Skeletal muscle cell (primary cell): ENCODE measurements at places on chromosomes 7 and 10.

DNA sequence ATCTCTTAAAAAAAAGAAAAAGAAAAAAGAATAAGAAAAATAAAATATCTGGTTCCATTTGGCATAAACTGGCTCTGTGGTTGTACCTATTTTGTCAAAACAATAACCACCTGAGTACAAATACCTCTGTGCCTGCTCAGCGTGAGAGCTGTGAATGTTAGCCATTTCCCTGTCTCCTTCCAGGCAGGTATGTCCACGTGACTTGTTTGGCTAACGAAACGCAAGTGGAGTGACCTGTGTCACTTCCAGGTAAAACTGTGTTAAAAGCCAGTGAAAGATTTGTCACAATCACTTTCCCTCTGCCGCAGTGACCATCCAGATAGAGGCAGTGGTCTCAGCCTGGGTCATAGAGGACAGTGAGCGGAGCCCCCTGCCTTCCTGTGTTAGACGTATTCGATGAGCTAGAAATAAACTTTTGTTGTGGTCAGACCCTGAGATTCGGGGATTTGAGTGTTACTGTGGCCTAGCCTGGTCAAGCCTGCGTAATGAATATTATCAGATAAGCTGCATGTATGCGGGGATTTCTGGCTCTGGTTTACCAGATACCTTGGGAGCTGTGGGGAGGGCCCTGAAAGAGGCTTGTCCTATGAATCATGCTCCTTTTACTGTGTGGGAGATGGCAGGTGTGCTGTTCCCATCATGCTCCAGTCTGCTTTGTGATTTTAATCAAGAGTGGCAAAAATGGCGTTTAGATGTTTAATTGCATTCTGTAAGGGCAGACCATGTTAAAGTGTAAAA, 3.8 kb downstream of the PTER start:
- no peak for DNase-seq

GRCh38 chr7:29189743-29190201, 4.8 kb upstream of the CHN2 start:
- DNase-seq: no peak

DNA sequence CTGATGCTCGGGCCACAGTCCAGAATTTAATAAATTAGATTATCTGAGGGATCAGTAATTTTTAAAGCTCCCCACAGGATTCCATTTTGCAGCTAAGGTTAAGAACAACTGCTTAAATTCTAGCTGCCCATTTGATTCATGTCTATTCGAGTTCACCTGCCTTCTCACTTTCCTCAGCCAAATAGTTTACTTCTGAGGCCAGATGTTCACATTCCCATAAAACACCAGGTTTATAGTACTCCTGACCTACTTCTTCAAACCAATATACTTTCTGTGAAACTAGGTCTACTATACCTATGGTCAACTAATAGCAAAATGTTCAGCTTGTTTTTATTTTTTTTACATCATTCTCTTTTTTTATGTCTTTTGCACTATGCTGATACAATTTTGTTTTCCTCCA, 86.3 kb downstream of the GPR158 start:
- no peak for DNase-seq

GRCh38 chr10:117476716-117477115, 65.8 kb upstream of the EMX2 start:
- no peak for DNase-seq

DNA sequence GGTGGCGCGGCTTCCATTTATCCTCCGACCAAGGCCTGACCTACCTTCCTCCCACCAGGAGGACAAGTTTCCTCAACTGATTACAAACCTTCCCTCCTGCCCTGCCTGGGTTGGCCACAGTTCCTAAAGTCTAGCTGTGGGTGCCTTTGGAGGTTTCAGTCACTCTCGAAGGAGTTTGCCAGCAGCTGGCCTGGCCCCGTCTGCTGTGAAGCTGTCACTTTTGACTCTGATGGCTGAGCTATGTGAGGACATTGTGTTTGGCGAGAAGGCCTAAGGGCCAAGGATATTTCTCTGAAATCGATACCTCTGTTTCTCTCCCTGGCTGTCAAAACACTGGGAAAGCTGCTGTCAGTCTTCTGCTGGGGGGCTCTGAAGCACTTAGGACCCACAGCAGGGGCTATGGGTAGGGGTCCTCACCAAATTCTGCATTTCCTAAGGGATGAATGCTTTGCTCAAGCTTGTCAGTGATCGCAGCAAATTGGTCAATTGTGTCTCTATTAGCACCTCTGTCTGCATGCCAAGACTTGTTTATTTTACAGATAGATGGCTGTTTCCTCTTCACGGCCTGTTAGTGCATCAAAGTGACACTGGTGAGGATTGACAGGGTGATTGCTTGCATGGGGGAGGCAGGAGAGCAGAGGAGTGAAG, 31.9 kb upstream of the SAMD8 start:
- no peak for DNase-seq
